ENCODE measurements at places on chromosomes 2 and 18.

DNA sequence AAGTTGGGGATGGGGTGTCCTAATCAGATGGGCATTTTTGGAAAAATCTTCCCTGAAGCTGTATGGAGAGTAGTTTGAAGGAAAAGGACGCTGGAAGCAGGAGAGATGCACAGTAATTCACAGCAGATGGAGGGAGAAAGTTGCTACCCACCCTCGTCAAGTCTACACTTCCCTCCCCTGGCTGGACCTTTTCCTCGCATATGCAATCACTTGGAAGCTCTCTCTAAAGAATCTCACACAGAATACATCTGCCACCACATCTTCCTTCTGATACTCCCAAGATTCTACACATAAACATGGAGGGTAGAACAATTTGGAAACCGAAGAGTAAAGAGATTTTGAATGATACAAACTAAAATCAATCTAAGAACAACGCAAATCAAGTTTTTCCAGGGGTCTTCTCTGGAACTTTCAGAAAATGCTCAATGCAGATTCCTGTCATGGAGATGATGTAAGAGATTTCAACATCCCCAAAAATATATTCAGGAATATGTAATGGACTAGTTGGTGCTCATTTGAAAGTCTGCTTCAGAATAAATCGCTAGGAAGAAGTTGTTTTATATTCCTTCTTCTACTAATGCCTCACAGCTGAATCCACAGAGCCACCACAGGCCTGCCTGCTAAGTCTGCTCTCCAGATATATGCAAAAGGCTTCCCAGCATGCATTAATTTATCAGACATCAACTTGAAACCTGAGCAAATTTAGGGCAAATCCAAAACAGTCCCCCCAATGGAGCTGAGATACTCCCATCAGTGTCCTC lies 291.5 kb downstream of the LRATD1 start:
- no peak for DNase-seq

- no peak for DNase-seq
These were observed 12.5 kb upstream of the TEX261 start for GRCh38 chr2:71006955-71007799.

DNA sequence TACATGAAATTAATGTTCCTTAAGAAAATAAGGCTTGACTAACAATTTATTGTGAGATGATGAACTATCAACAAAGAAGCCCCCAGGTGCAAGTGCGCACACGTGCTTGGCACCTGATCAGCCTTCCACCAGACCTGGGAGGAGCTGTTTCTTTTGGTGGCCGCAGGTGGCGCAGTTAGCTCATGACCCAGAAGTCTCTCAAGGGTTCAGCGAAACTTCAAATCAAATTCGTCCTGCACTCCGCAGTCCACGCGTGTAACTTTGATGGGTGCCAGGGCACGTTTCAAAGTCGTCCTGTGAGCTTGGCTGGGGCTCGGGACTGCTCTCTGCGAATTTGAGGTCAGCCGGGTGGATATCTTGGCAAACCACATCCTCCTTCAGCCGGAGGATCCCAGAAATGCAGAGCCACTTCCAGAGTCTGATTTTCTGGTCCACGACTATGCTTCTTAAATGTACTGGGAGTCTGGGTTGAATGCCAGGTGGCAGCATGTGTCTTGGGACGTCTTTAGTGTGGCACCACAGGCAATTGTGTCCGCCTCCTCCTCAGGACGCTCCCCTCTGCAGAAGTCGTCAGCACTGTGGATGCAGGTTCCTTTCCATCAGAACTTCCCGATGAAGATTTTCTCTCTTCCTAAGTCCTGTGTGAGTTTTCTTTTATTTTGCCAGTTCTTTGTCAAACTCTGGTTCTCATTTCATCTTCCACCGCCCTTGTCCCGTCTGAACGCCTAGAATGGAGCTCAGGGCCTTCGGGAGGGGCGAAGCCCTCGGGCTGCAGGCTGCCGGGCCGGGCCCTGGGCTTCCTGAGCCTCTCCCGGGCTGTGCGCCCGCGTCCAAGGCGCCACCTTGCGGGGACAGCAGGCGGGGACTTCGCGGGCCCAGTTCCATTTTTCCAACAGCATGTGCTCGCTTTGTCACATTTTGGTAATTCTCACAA lies 61.3 kb upstream of the RAPGEF4 start:
- peak; percentile 33 for DNase-seq

- DNase-seq = no peak
These were observed 17.9 kb downstream of the ANTXR1 start for GRCh38 chr2:69030800-69031428.

- DNase-seq = no peak
These were observed 50.2 kb downstream of the TGOLN2 start for GRCh38 chr2:85277416-85278158.

- no peak for DNase-seq
These were observed 785.0 kb downstream of the CNTNAP5 start for GRCh38 chr2:124810132-124810531.

DNA sequence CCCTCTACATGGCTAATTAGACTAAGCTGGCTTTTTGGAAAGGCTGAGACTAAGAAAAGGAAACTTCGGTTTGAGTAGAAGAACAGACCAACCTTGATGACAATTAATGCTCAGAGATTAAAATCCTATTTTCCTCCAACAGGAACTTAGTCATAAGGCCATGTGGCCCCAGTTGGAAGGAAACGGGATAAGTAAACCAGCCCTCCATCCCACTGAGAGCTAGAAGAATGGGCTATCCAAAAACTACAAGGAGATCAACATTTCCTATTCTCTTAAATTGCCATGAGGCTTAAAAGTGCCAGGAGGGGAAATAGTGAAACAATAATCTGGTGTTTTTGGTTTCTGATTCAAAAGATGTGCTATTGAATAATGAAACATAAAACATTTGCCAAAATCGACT lies 216.6 kb downstream of the PAX3 start:
- no peak for DNase-seq

GRCh38 chr2:44244135-44244871 lies 31.0 kb upstream of the SLC3A1 start:
- DNase-seq = no peak

GRCh38 chr18:30103881-30104280 lies 938.7 kb downstream of the DSC3 start:
- DNase-seq = no peak

GRCh38 chr2:107376909-107377308 lies 449.8 kb upstream of the RGPD4 start:
- no peak for DNase-seq

- DNase-seq = no peak
These were observed 2.5 kb downstream of the CD8A start for GRCh38 chr2:86788165-86788564.

DNA sequence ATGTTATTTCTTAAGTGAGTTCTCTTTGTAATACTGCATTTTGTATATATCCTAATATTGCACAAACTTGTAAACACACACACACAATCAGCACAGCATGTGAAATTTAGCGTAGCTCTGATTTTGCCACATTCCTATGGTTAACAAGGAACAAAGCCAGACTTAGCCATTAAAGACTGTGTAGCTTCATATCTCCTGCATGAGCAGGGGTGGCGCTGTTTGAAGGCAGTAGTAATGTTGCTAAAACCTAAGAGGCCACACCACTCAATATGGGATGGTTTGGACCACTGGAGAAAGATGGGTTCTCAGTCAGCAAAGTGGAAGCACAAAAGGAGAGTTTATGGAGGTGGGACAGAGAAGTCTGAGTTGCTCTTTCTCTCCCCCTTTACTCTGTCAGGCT lies 61.1 kb upstream of the RND3 start:
- DNase-seq = peak; percentile 41

DNA sequence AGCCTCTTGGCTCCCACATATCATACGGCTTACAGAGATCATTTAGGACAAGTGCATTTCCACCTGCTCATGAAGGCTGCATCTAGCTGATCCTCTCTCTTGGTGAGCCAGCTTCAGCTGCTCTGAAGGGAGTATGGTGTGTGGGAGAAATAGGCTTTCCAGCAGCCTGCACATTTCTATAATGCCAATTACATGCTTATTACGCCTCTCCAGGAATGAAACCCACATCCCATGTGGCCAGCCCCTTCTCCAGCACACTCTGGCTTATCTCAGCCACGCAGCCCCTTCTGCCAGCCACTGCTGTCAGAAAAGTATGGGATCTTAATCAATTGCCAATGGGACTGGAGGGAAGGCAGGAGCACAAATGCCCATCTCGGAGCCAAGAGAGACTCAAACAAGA lies 117.5 kb downstream of the GALNT14 start:
- DNase-seq = no peak

DNA sequence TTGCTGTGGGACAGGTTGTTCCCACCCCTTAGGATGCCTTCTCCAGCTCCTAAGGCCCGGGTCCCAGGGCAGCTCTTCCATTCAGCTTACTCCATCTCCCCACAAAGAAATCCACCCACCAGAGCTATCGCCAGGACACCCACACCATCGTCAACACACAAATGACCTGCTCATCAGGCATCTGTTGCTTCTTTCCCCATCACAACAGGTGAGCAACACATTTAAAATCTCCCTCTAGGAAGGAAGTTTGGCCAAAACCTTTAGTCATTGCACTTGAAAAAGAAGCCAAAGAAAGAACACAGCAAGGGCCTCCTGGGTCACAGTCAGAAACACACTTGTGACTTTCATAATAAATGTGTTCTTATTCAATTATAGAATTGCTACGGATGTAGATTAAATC lies 289.0 kb downstream of the PIEZO2 start:
- DNase-seq = no peak

DNA sequence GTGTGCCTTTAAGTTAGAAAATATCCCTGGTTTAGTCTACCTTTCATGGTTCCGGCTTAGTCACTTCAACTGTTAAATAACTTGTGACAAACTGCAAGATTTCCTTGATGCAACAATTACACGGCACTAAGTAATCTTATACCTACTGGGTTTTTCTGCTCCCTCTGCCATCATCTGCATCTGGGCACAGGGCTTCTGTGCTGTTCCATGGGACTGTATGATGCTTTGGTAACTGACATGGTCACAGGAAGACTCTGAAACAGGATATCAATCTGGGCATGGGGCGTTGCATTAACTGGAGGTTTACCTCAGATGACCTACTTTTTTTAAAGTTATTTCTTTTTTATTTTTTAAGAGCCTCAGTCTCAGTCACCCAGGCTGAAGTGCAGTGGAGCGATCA lies 365.4 kb downstream of the SS18 start:
- DNase-seq = no peak

Data from HuH-7.5 (cell line).